ENCODE measurements at places on chromosomes 1 and 21.
A peak's percentile ranks its signal among the peaks of the same experiment; 100 is the strongest.

GRCh38 chr1:63073309-63074306, 248.8 kb upstream of the FOXD3 start:
- DNase-seq, result peak; percentile 4

DNA sequence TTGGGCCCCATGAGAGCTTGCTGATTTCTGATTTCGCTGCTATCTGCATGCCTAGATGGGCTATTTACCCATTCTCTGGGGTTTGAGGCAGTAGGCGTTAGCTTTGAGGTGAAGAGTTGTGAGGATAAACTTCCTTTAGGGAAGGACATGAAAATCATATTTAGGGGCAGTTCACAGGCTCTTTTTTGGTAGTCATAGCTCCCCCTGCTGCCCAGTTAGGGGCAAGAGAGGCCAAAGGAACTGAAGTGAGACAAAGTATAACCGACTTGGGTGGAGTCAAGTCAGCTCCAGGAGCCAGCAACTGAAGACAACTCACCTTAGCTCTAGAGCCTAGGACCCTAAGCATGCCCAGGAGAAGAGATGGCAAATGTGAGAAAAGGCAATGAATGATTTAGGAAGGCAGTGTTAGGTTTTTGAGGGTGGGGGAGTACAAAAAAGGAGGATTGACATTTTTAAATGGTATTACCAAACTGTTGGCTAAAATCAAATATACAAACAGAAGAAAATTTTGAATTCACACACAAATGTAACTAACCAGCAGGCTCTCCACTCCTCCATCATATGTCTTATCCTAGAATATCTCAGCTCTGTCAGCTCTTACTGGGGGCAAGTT, 625.2 kb downstream of the LMO4 start:
- DNase-seq, result peak; percentile 88

DNA sequence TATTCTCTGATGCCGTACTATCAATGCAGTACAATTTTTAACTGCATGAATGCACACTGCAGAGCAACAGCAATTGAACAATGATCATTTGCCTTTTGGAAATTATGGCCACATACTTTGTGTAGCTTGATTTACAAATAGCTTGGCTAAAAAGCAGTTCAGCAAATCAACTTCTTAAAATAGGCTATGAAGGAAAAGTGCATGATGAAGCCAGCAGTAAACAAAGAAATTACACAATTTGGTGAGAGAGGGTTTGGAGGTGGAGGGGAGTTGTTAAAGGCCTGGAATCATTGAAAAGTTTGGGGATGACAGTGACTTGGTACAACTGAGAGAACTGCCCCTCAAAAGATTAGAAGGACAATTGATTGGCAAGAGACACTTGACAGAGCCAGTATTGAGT, 6.5 kb downstream of the PIGM start:
- no peak for DNase-seq

- no peak for DNase-seq
Observed at GRCh38 chr1:197314682-197315081, 46.6 kb downstream of the CRB1 start.

DNA sequence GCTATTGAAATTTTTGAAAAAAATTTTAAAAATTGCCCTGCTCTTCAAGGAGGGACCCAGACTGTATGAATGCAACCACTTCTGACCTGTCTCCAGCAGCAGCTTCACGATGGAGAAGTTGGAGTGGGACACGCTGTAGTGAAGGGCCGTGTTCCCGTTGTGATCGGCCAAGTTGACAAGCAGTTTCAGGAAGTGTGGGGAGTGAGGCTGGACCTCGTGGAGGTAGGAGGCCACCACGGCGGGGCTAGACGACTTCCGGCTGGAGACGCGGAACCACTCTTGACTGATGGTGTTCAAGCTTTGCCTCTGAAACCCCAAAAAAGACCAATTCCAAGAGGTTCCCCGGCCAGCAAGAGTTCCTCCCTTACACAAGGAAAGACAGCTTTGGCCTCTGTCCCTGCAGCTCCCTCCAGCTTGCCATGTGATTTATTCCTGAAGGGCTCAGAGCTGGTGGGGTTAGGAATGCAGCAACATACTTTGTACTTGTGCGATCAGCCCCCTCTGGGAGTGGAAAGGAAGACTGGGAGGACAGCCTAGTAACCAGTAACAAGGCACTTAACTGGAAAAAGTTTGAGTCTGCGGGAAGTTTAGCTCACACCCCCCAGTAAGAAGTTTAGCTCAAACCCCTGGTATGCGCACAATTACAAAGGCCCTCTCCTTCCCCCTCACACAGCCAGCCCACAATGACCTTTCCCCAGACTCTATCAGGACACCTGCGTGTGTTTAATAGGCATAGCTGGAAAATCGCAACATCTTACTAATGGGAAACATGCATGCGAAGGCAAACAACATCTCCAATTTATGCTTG, 56.0 kb downstream of the KANK4 start:
- no peak for DNase-seq

DNA sequence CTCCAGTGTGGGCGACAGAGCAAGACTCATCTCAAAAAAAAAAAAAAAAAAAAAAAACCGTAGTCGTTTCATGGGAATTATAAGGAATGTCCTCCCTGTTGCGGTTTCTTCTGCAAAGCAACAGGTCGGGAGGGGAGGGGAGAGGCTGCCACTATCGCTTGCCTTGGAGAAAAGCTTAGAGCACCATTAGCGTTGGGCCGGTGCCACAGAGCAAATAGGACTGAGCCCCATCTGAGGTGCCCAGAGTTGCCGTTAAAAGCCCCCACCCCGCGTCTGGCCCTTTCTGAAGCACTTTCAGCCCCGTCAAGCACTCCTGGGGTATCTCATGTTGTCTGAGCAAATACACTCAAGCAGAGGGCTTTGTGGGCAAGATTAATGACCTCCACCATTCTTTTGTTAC, 2.2 kb downstream of the RIPPLY3 start:
- DNase-seq, result no peak

- DNase-seq, result no peak
Observed at GRCh38 chr1:69321311-69321710, 246.4 kb upstream of the LRRC7 start.

- peak; percentile 100 for DNase-seq
Observed at GRCh38 chr21:46048926-46049889, 48.7 kb upstream of the COL6A2 start.

- DNase-seq, result peak; percentile 71
Observed at GRCh38 chr1:55375617-55376258, 160.6 kb upstream of the USP24 start.

DNA sequence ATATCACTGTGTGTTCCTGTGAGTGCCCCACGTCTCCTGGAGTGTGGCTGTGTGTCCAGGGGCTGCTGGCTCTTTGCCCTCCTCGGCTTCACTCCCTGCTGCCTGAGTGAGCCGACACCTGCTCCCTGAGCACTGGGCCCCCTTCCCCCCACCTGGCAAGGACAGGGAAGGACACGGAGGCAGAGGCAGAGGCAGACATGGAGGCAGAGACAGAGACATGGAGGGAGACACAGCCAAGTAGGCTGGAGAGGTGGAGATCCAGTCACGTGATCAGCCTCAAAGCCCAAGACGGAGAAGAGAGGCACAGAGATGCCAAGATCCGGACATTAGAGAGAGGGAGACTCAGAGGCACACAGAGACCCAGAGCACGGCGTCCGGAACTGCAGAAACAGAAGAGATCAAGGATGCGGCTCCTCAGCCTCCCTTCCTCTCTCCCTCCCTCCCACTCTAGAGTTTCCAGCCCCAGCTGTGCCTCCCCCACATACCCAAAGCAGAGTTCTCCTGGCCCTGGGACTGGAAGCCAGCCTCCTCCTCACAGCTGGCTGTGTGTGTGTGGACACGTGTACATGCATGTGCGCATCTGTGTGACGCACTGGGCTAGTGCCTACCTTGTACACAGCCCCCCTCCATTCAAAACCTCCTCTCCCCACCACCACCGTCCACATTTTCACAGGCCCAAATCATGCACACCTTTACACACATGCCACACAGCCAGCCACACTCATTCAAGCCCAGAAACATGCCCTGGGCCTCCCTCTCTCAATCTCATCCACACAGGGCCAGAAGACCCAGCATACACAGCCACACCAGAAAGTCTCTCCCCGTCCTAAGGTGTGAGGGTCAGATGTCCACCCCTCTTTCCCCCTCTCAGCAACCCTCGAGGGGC, 39.1 kb upstream of the WASF2 start:
- DNase-seq, result peak; percentile 84

DNA sequence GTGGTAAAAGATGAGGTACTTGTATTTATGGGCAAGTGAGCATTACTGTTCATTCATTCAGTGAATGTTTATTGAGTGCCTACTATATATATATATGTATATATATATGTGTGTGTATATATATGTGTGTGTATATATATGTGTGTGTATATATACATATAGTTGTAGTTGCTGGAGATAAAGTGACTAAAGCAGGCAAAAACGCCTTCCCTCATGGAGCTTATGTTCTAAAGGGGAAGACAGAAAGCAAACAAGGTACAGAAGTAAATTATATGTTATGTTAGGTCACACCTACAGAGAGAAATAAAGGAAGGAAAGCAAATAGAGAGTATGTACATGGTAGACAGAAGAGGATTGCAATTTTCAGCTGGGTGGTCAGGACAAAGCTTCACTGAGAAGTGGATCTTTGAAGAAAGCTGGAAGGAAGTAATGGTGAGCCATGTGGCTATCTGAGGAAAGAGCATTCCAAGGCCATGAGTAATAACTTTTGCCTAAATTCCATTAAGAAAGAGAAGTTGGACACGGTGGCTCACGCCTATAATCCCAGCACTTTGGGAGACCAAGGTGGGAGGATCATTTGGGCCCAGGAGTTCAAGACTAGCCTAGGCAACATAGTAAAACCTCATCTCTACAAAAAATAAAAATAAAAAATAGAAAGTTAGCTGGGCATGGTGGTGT, 33.5 kb upstream of the KLF17 start:
- DNase-seq, result peak; percentile 93

DNA sequence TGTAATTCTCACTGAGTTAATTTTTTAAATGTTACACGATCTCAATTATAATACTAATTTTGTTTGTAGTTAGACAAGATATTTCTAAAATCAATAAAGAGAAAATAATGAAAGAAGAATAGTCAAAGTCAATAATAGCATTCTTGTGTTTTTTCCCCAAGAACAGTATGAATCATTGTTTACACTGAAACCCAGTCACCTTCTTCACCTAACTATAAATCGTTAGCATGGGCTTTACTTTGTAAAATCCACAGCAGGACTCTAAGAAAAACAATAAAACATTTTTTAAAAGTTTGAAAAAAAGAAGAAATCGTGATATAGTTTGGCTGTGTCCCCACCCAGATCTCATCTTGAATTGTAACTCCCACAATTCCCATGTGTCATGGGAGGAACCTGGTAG, 234.6 kb upstream of the LYPLAL1 start:
- no peak for DNase-seq

GRCh38 chr1:115705085-115705951, 63.2 kb downstream of the CASQ2 start:
- DNase-seq, result no peak

DNA sequence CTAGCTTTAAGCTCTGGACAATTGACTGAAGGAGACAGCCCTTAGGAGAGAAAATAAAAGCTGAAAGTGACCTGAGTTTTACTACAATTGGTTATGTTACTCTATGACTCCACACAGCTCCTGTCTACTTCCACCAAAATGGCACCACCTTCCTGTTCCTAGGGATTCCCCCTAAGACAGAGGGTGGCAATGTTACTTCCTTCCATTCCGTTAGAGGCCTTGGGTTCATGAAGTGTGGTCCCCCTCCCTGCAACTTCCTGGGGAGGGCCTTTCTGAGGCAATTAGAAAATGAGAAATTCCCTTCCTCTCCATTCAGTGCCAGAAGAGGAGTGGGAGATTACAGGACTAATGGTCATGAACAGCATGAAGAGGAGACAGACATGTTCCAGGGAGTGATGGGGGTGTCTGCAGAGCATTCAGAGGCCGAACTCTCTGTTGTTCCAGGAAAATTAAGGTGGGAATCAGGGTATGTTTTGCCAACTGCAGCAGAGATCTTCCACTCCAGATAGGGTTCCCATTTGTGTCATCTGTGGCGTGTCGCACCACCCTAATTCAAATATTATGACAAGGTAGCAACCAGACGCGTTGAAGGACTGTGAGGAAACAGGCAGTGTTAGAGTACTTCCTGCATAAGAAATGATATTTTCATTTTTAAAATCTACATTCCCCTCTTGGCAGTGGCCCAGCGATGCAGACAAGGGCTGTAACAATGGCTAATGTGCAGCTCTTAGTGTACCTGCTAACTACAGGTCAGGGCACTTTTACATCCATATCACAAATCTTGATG, 53.1 kb upstream of the TRIM67 start:
- DNase-seq, result no peak

DNA sequence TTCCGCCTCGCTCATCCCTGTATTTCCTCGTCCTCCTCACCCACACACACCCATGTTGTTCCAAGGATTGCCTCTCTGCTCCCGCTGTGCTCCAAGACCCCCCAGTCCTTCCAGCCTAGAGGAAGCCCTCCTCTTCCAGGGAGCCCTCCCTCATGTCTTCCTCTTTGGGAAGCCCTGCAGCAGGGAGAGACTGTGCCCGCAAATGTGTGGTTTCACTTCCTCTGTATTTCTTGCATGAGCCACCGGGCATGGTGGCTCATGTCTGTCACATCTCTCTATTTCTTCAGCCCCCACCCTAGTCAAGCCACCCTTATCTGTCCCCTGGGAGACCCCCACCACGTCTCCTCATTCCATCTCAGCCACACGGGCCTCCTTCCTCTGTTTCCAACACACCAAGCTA, 57.5 kb upstream of the PAX7 start:
- no peak for DNase-seq

GRCh38 chr21:37530901-37531351, 164.4 kb downstream of the DYRK1A start:
- DNase-seq, result no peak

DNA sequence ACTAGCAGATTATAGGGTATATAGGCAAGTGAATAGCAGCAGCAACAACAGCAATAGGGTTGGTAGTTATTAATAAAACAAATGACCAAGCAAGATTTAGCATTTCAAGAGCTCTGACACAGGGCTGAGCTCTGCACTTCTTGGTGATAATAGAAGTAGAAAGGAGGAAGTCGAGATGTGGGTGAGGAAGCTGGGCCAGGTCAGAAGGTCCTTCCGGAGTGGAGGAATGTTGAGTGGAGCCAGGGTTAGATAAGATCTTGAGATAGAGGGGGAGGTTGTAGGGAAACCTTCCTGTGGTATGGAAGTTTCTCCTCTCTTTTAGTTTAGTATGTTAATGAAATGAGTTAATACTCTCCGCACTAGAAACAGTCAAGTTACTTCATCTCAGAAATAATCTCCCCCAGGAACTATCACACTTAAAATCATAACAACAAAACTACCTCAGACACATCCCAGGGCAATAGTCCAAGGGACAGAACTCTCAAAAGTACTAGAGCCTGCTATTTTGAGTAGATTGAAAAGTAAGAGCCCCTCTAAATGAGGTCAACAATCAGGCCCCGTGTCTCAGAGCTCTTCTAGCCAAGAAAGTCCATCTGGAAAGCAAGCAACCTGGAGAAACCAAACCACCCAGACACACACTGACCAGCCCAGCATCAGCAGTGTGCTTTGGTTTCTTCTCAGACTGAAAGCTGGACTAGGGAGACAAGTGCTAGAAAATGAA, 45.4 kb upstream of the ATP1B1 start:
- DNase-seq, result no peak
